ENCODE measurements at places on chromosomes 16 and 17.

DNA sequence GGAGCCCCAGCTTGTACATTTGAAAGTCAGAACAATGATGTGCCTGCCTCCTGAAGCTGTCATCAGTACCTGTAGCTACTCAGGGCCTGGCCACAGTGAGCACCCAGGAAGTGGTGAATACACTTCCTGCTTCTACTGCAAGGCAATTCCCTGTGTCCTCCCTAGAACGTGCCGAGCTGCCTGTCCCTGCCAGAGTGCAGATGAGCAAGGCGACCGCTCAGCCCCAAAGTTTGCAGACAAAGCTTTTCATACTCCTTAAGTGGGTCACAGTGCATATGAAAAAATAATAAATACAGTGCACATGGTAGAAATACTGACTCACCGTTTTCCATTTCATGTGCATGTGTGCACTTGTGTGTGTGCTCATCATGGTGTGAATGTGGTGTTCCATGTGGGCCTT, 77.3 kb downstream of the MPRIP start:
- DNase-seq: no peak

DNA sequence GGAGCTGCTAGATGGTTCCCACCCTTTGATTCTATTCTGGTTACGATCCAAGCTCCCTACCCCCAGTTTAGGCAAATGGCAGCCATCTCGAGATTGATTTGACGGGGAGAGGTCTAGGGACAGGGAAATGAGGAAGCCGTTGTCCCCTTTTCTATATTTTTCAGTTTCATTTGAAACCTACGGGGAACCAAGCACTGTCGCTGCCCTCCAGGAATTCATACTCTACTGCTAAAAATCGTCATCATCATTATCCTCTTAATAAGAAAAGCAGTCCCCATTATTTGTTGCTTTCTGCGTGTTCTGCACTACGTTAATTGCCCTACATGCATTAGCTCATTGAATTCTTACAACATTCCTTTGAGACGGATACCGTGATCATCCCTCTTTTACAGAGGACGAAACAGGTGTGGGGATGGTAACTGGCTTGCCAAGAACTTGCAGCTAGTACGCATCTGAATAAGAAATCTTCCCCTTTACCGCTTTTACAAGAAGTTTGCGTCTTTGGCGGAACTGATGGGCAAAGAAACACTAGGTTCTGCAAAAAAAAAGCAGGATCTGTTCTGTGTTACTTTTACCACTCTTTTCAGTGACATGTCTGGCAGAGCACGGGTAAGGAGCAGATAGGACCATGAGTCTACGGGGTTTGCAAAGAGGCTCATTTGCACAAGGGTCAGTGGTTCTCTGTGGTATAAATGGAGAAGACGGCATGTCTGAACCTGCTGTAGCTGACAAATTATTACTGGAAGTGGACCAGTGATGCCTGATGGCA, 1.1 kb downstream of the CCP110 start:
- peak; percentile 22 for DNase-seq

DNA sequence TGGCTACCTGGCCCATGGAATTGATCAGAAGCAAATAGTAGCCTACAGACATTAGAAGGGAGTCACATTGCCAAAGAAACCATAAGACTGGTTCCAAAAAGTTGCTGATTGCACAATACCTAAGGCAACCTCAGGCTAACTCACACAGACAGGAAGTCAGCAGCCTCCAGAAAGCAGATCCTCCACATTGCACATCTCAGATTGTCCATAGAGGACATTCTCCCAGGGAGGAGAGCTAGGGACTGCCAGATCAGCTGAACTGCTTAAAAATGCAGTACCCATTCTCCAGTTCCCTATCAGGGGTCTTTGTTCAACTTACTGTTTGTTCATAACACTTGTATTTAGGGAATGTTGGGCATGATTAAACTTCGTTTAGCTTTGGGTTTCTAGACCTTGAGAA, 4.2 kb downstream of the CCL3 start:
- DNase-seq: no peak

DNA sequence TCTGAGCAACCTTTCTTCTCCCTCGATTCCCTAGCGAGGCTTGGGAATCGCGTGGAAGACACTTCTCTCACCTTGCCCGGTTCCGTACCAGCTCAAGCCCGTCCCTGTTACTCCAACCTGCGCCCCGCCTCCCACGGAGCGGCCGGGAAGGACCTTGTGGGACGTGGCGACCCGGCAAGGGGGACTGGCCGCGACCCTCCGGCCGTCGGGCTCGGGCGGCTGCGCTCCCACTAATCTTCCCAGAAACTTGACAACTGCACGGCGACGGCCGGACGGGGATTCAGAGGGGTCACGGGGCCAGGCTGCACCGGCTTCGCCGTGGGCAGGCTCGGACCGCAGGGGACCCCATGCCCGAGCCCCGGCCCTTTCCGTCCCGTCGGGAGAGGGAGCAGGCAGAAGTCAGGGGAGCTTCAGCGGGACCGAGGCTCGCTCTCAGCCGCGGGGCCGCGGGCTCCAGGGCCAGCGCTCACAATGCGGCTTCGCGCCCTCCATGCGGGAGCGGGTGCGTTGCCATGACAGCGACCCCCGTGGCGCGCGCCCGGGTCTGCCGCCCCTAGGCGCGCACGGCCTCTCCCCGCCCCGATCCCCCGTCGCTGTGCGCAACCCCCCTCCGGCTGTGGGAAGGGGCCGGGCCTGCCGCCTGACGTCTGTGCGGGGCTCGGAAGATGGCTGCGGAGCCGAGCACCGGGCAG, at the start of gene SGSM2:
TSS of gene SGSM2 (plus strand) at position 650 of the 692 bp plus-strand sequence. CDS start 188 bp downstream, outside the sequence.
- DNase-seq: peak; percentile 47

DNA sequence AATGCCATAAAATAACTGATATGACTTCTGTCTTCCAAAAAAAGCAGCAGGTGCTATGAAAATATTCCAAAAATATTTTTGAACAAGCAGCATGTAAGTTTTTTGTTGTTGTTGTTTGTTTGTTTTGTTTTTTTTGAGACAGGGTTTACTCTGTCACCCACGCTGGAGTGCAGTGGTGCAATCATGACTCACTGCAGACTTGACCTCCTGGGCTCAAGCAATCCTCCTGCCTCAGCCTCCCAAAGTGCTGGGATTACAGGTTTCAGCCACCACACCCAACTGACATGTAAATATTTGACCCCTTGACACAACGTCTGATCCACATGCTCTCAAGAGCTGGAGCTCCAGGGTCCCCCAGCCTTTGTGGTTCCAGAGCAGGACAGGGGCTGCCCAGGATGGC, 98.4 kb downstream of the LITAF start:
- no peak for DNase-seq

DNA sequence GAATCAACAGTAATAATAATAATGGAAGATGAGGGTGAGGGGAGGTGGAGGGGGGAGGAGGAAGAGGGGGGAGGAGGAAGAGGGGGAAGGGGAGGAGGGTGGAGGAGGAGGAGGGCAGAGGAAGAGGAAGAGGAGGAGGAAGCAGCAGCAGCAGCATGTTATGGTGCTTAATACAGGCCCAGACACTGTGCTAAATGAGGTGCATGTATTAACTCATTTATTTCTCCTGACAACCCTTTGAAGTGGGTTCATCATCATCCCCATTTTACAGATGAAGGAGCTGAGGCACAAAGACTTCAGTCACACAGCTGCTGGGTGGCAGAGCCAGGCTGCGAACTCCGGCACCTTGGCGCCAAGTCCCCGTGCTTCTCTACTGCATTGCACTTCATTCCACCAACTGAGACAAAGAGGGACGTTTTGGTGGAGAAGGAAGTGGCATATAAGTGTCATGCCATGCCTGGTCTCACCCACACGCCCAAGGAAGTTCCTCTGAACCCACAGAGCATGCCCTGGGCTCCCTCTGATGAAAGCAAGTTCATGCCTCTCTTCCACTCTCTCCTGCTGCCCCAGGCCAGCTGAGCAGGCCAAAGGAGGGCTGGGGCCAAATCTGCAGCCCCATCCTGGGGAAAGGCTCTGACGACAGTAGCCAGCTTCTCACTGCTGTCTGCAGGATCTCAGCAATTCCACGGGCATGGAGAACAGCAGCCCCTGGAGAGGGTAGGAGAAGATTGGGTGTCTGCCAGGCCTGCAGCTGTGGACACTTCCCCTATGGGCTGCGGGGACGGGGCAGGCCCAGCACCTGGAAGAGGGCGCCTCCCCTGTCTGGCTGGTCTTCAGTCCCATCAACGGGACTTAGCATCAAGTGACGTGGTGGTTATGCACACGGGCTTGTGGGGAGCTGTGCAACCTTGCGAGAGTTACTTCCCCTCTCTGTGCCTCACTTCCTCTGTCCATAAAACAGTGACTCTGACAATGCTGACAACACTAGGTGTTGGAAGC, 21.8 kb downstream of the XYLT1 start:
- no peak for DNase-seq

DNA sequence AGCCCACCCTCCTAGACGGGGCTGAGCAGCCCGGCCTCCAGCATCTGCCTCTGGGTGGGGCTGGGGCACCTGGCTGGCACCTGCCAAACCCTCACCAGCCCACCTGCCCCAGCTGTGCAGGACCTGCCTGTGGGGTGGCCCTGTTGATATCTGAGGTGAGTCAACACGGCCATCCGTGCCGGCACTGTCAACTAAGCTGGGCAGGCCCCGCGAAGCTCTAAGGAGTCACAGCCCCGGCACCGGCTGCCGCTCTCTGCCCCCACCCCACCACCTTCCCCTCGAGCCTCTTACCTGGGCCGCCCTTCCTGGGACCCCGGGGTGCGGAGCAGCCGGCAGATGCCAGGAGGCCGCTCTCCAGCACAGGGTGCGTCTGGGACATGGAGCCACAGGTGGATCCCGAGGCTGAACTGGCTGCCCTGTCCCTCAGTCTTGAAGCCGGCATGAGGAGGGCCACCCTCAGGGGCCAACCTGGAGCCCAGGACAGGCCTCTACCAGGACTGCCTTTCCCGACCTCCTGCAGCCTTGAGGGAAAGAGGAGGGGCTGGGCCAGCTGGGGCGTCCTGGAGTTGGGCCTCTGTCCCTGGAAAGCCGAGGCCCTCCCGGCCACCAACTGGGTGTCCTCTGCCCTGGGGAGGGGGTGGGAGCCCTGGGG, 515 bp downstream of the CBFA2T3 start:
- DNase-seq: no peak

DNA sequence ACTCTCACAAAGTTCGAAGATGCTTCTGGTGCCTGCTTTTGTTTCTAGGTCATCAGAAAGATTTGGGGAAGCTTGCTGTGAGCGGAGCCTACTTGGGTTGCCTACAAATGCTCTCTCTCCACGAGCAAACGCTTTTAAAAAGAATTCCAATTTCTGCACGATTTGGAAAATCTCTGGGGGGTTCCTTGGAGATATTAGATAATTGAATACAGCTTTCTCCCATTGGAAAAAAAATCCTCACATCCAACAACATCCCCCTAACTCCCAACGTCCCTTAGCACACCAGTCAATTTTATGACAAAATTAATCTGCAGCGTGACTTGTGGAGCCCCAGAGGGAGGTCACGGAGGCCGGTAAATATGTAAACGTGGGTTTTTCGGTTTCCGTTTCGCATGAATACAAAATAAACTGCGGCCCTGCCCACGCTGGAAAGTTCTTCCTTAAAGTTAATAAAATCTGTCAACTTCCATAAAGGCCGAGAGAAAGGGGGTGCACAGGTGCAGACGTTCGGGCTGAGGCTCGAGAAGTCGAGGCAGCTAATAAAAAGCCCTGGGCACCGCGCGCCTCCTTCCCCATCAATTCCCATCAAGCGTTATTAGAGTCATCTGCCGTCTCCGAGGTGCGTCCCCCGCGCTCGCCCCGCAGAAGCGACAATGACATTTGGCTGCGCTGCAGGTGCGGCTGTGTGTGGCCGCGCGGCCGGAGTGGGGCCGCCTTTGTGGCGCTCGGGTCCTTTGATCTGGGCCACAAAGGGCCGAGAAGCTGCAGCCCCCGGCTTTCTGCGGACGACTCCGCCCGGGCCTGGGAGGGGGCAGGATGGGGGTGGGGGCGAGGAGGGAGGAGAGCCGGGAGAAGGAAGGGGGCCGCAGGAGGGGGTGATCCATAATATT, 37.6 kb downstream of the SALL1 start:
- no peak for DNase-seq

DNA sequence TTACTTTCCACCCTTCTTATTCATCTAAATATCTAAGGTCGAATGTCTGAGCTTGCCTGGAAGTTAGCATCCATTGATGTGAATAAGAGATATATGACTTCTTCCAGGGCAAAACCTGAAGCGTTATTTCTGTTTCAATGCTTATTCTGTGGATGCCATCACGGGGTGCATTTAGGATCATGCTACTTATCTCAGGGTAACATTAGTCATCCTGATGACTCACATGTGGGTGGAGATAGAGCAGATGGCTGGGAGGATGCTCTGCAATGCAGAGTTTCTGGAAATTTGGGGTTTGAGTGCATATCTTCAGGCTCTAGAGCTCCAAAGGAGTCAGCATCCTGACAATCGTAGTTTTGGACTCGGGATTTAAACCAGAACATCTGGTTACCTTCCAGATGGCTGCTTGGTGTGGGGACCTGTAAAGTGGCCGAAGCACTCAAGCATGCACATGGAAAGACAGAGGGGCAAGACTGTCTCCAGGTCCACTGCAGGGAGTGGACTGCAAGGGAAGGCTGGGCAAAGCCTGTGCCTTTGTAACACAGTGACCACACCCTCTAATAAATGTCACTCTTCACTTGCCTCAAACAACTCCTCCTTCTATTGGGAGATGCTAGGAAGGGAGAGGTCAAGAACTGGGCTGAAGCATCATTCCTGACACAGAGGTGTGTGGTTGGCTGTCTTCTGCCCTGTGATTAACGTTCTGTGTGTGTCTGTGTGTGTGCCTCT, 175.2 kb upstream of the SALL1 start:
- no peak for DNase-seq

DNA sequence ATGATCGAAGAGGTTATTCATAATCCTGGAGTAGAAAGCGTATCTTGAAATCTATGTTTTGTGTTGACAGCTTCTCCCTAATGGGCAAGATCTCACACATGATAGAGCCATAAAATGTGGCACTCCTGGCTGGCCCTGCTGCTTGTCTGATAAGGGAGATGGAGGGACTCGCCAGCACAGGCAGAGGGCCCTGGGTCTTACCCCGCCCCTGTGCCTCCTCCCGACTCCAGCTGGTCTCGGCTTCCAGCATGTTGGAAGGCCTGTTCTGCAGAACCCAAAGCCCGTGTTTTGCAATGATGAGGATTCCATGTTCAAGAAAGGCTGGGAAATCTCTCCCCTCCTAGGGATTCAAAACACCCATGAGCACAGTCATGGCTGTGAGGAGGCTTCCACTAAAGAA, 106.7 kb upstream of the SDK2 start:
- no peak for DNase-seq

GRCh38 chr16:714079-714478, 839 bp upstream of the METRN start:
- no peak for DNase-seq

DNA sequence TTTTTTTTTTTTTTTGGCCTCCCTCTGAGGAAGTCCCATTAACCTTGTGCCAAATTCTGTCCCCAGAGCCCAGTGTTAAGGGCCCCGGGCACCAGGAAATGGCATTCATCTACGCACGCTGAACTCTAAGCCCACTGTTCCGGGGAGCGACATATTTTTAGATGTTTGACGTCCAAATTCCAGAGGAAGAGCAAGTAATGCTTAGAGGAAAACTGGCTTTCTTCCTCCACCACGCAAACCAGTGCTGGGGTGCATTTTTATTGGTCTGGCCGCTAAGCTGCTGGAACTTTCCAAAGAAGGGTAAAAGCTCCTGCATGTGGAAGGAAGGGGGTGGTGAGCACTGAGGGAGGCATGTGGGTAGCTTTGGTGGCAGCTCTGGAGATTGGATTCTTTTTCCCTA, 8.3 kb downstream of the WFDC1 start:
- DNase-seq: no peak
